ENCODE measurements at places on chromosomes 3 and 15.

DNA sequence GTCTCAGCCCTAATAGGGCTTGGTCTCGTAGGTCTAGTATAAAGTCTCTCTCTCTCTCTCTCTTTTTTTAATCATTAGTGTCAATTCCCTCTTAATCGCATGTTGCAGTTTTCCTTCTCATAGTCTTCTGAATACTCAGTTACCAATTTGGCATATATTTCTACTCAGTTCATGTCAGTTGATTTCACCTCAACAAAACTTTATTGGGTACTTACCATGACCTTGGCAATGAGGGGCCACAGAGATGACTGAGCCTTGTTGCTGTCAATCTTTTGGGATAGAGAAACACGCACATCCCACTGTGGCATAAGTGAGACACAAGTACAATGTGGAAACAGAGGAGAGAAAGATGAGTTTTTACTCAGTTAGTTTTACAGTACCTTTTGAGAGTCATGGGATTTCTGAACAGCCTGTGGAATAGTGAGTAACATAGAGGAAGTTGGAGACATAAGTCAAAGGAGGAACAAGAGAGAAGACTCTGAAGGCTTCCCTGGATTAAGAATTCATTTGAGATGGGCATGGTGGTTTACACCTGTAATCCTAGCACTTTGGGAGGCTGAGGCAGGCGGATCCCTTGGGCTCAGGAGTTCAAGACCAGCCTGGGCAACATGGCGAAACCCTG, 150.2 kb upstream of the CBLB start:
- no peak for DNase-seq

GRCh38 chr15:26892182-26892518, 25.3 kb downstream of the GABRA5 start:
- no peak for DNase-seq

GRCh38 chr3:155065537-155065936, 14.6 kb upstream of the MME start:
- DNase-seq = peak; percentile 75

GRCh38 chr3:181383201-181383600, 328.5 kb upstream of the SOX2 start:
- DNase-seq = no peak

- DNase-seq = no peak
Measured at GRCh38 chr3:143895805-143896204, 47.5 kb upstream of the SLC9A9 start.

DNA sequence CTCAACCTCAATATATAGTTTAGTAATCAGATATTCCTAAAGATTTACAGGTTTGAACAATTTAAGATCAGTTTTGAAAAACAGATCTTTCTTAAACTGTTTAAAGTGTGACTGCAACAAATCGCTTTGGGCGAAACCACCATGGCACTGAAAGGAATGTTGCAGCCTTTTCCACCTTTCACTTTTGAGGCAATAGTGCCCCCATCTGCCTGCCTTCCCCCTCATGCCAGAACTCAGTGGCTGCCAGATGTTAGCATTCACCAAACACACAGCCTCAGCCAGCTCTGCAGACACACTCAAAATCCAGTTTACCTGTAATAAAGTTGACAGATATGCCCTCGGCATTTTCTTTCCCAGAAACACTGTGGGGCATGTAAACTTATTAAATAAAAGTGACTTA, 3.3 kb downstream of the LYSMD4 start:
- no peak for DNase-seq

GRCh38 chr15:43266834-43267233, at the start of gene TGM5:
Gene TGM5 (minus strand): TSS chr15:43266928. CDS start chr15:43266849, 79 bp downstream.
- DNase-seq = no peak

GRCh38 chr3:88149101-88149508, 654 bp upstream of the C3orf38 start:
- no peak for DNase-seq

GRCh38 chr3:39150803-39151631, 2.4 kb downstream of the CSRNP1 start:
- peak; percentile 62 for DNase-seq

DNA sequence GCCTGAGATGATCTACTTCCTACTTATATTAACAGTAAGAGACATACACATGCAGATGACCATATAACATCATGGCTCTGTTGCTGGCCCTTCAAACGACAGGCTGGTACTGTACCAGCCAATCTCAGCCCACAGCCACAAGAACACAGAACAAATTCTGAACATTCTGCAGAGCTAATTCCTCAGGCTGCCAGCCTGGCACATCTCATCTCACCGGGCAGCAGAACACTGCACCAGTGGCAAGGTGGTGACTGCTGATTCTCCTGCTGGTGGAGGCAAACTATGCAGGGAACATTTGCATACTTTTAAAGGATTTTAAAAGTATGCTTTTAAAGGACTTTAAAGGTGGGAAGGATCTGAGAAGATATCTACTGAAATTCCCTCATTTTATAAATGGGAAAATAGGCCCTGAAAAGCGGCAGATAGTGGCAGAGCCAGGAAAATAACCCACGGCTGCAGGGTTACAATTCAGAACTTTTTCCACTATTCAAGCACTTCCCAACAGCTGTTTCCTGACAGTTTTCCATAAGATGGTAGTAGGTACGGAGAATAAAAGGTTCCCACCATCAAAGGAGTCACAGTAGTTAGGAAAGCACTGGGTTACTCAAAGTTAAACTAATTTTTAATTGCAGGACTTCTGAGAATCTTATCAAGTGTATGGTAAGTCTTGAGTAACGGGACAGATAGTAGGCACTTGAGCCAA, 37.3 kb downstream of the SUMF1 start:
- DNase-seq = no peak

DNA sequence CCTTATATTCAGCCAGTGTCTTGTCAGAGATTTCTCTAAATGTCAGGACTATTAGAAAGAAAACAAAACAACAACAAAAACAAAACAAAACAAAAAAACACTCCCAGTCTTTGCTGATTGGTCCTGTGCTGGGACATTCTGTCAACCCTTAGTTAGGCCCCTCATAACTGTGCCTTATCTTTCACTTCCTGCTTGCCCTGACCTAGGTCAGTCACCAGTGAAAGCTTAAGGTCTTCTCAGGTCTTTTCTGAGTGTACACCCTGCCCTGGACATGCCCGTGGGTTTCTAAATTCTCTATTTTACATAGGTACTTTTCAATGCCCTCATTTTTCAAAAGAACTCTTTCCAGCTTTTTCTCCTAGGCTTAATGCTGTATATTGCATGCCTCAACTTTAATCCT, 454.1 kb downstream of the GRM7 start:
- no peak for DNase-seq

- DNase-seq = peak; percentile 28
Measured at GRCh38 chr3:105334138-105334882, 32.4 kb upstream of the ALCAM start.

- no peak for DNase-seq
Measured at GRCh38 chr15:85492406-85492805, 112.0 kb downstream of the AKAP13 start.

DNA sequence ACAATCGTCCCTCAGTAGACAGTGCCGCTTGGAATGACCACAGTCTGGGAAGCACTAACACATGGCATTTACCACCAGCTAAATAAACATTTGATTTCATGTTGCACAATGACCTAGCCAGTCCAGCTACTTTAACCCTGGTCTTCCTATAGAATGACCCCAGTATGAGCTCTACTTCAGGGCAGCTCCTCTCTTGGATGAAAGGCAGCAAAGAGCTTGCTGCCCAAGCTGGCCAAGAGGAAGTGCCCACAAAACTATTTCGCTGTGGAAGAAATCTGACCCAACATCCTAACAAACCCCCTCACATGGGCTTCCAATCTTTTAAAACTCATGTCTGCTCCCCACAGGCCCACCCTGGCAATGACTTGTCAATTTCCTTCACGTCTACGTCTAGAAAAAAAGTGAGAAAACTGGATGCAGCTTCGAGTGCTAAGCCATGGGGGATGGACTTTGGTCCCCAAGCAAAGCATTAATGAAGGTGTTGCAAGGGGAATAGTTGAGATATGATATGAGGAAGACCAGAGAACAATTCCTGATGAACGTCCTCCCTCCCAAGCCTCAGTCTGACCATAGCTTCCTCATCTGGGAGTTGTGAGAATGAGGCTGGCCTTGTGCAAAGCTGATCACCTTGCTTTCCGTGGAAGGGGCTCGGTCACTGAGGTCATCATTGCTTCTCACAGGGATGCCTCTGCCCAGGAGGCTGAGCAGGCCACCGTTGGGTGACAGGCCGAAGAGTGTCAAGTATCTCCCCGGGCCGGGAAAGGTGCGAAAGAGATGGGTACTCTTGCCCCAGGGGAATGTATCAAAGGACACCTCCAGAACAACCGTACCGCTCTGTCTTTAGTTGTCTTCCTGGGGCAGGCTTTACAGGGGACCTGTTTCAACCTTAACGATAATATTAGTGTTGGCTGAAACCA, 964 bp downstream of the SLC25A20 start:
- DNase-seq = no peak

DNA sequence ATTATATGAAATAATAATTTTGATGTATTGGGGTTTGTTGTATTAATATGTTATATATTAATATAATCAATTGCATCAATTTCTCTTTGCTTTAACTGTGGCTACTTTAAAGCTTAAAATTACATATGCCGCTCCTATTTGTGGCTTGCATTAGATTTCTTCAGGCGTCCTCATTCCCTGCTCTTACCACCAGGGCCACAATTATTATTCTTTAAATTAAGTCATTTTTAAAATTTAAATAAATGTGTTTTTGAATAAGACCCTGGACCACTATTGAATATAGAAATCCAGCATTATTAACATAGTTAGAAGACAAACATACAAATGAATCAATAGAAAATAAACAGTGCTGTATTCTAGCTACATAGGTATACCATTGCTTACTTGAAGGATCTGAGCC, 55.5 kb upstream of the SNTN start:
- no peak for DNase-seq

DNA sequence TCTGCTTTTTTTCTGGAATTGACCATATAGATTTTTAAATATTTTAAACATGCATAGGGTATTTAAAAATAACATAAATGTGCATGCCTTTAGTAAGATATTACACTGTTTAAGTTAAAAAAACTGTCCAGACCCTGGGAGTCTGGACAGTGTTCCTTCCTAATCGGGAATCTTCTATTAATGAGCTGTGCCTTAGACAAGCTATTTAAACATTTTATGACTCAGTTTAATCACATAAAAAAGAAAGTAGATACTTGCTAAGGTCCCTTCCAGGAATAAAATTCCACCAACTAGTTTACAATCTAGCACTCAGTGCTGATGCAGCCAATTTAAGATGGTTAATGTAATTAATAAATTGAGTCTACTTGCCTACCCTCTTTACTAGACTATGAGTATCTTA, 140.4 kb upstream of the DPH6 start:
- no peak for DNase-seq

GRCh38 chr3:109640146-109640652, 302.9 kb upstream of the DPPA4 start:
- DNase-seq = no peak

DNA sequence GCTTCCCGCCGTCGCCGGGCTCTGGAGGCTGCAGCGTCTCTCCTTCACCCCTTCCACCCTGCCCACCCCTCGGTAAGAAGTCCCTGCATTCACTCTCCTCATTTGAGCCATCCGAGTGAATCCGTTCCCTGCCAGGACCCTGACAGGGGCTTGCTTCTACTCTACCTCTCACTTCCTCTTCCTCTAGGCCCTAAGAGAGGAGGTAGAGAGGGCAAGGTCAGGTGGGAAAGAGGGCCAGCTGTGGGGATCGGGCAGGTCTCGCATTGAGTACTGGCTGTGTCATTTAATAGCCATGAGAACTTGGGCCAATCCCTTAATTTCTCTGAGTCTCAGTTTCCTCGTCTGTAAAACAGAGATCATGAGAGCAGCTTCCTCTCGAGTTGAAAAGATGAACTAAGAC, 283.6 kb downstream of the UACA start:
- DNase-seq = no peak

DNA sequence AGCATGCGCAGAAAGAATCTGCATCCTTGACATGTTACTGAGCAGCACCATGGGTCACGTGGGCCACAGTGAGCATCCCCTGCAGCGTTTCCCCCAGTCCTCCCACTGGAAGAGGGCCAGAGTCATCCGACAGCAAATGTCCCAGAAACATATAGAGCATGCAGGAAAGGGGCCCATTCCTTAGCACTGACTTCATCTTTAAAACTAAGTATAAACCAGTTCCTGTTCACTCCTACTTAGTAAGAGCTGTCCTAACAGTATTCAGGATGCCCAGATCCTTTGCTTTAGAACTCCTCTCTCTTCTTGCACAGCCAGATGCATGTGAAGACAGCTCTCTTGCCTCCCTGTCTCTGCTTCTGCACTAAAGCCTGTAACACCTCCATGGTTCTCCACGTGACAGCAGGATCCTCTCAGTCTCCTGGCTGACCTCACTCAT, 79.3 kb upstream of the OXTR start:
- peak; percentile 49 for DNase-seq

GRCh38 chr15:77613814-77614213, 18.9 kb downstream of the LINGO1 start:
- DNase-seq = no peak

GRCh38 chr3:166177130-166177529, 339.9 kb upstream of the BCHE start:
- DNase-seq = no peak
